ENCODE measurements at places on chromosomes 12 and 14.

DNA sequence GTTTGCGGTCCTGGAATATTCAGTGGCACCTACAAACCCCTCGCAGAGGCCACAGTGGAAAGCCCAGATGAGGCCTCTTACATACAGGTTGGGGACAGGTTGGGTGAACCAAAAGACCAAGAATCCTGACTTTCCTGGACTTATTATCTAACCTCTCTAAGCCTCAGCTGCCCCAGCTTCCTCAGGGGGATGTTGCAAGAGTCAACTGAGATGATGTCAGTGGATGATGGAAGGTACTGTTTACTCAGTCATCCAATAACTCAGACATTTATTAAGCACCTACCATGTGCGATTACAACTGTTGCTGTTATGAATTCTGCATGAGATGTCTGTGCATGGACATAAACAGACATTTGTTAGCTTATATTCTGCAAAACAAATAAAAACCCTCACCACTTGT, 72.8 kb downstream of the RFX4 start:
- no peak for DNase-seq

DNA sequence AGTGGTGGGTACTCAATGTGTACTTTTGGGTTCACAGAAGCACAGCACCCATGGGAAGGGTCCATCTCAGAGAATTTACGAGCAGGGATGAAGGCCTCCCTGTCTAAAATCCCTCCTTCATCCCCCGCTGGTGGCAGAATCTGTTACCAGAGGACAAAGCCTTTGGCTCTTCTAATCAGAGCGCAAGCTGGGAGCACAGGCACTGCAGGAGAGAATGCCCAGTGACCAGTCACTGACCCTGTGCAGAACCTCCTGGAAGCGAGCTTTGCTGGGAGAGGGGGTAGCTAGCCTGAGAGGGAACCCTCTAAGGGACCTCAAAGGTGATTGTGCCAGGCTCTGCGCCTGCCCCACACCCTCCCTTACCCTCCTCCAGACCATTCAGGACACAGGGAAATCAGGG, 1.5 kb upstream of the GPR162 start:
- no peak for DNase-seq

- no peak for DNase-seq
Observed at GRCh38 chr12:128966203-128966810, 113.0 kb downstream of the GLT1D1 start.

DNA sequence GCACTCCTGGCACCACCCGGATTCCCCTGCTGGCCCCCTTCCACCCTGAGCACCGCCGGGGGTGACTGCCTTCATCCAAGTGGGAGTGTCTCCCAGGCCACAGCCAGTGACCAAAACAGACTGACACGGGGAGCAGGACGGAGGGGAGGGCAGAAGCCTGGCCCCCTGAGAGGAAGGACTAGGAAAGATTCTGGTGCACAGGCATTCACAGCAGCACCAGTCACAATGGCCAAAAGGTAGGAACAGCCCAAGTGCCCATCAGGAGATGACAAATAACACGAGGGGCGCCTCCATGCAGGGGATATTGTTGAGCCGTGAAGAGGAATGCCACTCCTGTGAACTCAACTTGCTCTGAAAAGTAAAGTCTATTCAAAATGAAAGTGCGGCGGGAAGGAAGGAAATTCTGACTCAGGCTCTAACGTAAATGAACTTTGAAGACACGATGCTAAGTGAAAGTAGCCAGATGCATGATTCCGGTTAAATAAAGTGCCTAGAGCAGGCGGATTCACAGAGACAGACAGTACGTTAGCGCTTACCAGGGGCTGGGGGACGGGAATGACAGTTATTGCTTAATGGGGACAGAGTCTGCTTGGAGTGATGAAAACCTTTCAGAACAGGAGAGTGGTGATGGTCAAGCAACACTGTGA, 146.1 kb upstream of the NCOR2 start:
- DNase-seq: peak; percentile 91

DNA sequence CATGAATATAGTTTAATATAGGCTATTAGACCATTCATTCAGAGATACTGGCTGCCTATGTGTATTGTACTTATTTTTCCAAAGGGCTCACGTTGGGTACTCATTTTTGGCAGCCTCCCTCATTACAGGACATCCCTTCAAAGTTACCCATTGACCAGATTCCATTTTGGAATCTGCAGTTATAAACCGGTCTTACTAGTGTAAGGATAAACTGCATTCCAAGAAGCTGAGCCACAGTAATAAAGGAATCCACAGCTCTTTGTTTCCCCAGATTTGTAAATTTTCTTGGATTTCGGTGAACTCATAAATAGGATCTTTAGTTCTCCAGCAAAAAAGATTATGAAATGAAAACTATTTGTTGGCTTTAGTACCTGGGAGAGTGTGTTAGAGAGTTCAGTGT, 18.9 kb upstream of the CFL2 start:
- no peak for DNase-seq

- no peak for DNase-seq
Observed at GRCh38 chr12:52771088-52771487, 6.1 kb downstream of the KRT76 start.

GRCh38 chr12:106915635-106916026, 40.1 kb upstream of the TMEM263 start:
- DNase-seq: peak; percentile 4

GRCh38 chr12:27573972-27574371, 50.0 kb downstream of the PPFIBP1 start:
- DNase-seq: no peak

DNA sequence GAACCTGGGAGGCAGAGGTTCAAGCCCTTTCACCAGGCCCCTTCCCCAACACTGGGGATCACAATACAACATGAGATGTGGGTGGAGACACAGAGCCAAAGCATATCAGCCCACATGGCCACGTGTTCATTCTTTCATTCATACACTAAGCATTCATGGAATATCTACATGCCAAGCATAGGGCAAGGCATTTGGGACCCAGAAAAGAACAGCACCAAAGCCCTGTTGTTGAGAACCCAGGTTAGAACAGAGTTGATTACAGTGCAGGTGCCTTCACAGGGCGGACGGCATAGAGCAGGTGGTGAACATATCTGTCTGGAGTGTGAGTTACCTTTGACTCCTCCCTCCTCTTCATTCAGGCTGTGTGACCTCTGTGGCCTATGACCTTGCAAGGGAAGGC, 159.4 kb upstream of the GSC start:
- DNase-seq: no peak

DNA sequence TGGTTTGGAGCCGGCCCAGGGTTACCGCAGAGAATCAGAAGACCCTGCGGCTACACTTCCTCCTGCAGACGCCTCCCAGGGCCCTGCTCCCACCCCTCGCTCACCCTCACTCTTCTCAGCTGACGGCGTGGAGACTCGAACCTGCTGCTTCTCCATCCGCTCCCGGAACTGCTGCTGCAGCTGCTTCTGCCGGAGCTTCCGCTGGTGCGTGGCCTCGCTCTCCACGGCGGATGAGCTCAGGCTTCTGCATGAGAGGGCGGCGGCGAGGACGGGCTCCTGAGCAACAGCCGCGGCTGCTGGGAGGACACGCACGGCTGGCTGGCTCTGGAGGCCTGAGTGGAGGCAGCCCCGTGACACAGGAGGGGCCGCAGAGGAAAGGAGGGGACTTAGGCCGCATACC, 33.3 kb downstream of the RAD52 start:
- no peak for DNase-seq

- DNase-seq: no peak
Observed at GRCh38 chr12:2796187-2796666, 1.5 kb downstream of the FKBP4 start.

DNA sequence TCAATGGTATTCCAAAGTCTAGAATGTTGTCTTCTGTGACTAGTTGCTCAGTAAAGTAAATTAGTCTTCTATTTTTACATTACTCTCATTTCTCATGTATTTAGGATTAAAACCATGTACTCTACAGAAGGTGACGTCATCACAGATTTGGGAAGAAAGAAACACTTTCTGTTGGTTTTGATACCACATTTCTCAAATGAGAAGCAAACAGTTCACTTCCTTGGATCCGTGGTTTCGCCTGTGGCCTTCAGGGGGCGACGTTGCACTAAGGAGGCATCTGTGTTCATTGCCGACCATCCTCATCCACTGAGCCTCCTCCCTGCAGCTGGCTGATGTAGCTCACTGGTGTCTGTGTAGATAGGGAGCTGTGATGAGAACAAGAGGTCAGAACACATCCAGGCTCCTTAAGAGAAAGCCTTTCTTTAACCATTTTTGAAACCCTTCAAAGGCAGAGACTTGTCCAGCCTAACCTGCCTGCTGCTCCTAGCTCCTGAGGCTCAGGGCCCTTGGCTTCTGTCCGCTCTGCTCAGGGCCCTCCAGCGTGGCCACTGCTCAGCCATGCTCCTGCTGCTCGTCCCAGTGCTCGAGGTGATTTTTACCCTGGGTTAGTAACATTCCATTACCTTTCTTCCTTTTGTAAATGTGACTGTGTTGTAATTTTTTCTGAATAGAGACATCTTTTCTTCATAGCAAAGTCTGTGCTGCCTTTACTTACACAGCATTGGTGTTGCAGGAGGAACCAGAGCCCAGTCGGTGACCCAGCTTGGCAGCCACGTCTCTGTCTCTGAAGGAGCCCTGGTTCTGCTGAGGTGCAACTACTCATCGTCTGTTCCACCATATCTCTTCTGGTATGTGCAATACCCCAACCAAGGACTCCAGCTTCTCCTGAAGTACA, 220.6 kb upstream of the OR4E1 start:
- DNase-seq: peak; percentile 55

GRCh38 chr12:28033538-28033915, 61.0 kb upstream of the PTHLH start:
- DNase-seq: no peak

- DNase-seq: no peak
Observed at GRCh38 chr14:95250140-95250769, 69.5 kb downstream of the CLMN start.

DNA sequence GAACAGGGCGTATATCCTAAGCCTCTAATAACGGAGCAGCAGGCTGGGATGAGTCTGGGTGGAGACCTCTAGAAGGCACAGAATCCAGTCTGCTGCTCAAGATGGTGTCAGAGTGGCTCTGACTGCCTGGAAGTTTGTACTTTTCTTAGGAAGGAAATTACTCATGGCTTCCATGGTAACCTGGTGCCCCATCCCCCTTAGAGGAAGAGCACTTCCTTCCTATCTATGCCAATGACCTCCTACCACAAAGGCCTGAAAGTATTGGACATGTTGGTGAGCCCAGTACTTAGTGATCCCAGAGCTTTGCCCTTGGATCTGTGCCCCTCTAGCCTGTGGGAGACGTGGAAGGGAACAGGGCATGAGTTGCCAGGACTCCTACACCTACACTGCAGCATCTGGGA, 1.5 kb downstream of the BATF start:
- DNase-seq: peak; percentile 74

- no peak for DNase-seq
Observed at GRCh38 chr12:128856035-128856790, 2.9 kb downstream of the GLT1D1 start.

DNA sequence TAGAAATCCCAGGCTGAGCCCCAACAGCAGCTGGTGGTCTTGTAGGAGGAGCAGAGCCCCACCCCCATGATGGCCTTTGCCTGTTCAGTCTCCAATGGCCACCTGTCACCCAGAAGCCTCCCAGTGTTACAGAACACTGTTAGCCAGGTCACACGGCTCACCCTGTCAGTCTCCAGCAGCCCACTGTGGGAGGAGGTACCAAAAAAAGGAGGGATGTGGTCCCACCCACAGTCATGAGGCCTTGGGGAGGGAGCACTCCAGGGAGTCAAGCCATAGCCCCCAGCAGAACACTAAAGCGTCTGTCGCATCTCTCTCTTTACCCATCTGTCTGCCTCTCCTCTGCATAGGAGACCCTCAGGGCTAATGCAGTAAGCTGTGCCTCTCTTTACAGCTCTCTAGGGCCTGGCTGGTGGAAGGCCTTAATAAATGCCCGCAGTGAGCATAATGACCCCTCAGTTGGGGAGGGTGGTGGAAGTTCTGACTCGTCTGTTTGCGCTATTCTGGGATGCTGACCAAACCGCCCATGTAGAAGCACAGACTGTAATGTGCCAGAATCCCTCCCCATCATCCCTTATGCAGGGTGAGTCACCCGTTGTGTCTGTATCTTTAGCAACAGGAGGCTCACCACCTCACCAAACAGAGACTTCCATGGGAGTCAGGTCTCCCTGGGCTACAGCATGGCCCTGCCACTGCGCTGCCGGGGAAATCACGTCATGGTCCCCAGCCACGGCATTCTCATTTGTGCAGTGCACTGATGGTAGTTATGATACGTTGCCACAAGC, 14.6 kb downstream of the C14orf132 start:
- no peak for DNase-seq

GRCh38 chr12:112219195-112219594, 93.8 kb downstream of the TRAFD1 start:
- DNase-seq: no peak

GRCh38 chr14:53655080-53655785, 301.4 kb downstream of the BMP4 start:
- no peak for DNase-seq

DNA sequence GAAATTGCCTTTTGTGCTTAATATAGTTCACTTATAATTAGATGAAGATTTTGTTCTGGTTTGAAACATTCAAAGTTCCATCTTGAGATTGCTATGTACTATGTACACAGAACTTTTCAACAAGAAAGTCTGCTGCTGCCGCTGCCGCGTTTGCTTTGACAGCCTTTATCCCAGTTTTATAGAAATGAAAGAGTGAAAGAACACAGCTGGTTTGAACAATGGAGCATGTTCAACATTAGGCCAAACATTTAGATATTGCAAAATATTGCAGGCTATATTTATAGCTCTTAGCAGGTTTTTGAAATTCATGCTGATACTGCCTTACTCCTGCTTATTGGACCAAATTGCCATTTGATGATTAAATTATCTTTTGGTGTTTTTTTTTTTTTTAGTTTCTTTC, 299.8 kb upstream of the PRKD1 start:
- DNase-seq: no peak

GRCh38 chr12:75587340-75588106, 76.1 kb upstream of the KRR1 start:
- DNase-seq: no peak

- DNase-seq: no peak
Observed at GRCh38 chr12:67981287-67982162, 7.7 kb upstream of the IFNG-AS1 start.

GRCh38 chr12:123532019-123532418, 1.5 kb downstream of the RILPL1 start:
- DNase-seq: peak; percentile 28

GRCh38 chr12:40745386-40745785, 53.1 kb downstream of the CNTN1 start:
- DNase-seq: no peak

DNA sequence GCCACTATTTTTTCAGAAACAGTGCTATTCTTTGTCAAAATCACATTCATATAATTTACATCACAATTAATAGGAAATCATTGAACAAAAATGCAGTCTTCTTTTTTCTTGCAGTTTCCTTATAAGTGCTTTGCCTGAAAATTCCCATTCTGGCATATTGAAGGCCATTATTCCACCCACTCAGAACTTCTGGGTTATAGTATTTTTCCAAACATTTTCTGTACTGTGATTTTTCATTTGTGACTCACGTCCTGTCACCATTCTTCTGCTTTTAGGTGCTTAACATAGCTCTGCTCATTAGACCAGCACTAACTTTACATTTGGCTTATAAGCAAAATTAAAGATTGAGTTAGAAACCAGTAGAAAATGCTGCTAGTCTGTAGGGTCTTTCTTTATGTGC, 241.0 kb upstream of the NPAS3 start:
- no peak for DNase-seq

DNA sequence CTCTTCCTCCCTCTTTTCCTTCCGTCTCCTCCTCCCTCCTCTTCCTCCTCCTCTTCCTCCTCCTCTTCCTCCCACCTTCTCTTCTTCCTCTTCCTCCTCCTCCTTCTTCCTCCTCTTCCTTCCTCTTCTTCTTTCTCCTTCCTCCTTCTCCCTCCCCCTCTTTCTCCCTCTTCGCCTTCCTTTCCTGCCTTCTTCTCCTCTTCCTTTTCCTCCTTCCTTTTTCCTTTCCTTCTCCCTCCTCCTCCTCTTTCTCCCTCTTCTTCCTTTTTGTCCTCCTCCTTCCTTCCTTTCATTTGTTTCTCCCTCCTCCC, 36.0 kb downstream of the MEG3 start:
- DNase-seq: no peak
